Renal pelvis (tissue), 12 donors: ENCODE measurements at places on chromosomes 3 and 15.

GRCh38 chr15:61390138-61390537, 161.0 kb upstream of the RORA start:
- DNase-seq = no peak

DNA sequence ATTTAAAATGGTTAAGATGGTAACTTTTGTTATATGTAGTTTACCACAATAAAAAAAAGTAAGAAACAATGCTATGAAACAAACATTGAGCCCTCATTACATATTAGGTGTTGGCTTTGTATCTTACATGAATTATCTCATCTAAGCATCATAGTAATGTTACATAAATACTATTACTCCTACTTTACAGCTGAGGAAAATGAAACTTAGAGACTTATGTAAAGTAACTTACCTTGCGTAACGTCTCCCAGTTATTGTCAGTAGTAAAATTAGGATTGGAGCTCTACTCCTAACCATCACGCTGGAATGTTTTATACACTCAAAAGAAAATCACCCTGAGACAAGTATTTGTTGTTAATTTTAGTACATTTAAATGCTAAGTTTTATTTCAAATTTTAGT, 42.2 kb downstream of the DNAJC13 start:
- DNase-seq = no peak

- DNase-seq = no peak
These were observed 22.6 kb downstream of the ADAM10 start for GRCh38 chr15:58726867-58727266.

- DNase-seq = no peak
These were observed 55.6 kb upstream of the LRTM1 start for GRCh38 chr3:54983266-54984099.

- DNase-seq = no peak
These were observed 21.6 kb downstream of the P3H2 start for GRCh38 chr3:190099099-190099498.

DNA sequence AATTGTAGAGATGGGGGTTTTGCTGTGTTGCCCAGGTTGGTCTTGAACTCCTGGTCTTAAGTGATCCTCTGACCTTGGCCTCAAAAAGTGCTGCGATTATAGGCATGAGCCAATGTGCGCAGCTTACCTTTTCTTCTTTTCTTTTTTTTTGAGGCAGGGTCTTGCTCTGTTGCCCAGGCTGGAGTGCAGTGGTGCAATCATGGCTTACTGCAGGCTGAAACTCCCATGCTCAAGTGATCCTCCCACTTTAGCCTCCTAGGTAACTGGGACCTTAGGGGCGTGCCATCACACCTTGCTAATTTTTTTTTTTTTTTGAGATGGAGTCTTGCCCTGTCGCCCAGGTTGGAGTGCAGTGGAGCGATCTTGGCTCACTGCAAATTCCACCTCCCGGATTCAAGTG, 13.0 kb downstream of the RBM6 start:
- DNase-seq = no peak

GRCh38 chr3:183975981-183976662, 41.6 kb downstream of the ABCC5 start:
- no peak for DNase-seq

DNA sequence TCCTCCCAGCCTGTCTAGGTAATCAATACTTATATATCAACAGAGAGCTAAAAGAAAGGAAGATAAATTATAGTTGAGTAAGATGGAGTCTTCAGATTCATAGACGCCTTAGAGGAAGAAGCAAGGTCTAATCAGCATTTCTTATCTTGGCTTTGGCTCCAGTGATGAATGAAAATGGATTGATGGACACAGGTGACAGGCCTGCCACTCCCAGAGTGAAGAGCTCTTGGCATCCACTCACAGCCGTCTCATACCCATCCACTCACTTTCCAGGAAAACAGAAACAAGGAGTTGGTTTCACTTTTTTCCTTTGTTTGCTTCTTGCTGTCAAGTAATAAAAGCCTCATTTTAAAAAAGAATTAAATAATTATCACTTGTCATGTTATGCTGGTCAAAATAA, 168.2 kb downstream of the MFSD1 start:
- no peak for DNase-seq

GRCh38 chr3:177729956-177730681, 532.8 kb upstream of the TBL1XR1 start:
- DNase-seq = no peak

DNA sequence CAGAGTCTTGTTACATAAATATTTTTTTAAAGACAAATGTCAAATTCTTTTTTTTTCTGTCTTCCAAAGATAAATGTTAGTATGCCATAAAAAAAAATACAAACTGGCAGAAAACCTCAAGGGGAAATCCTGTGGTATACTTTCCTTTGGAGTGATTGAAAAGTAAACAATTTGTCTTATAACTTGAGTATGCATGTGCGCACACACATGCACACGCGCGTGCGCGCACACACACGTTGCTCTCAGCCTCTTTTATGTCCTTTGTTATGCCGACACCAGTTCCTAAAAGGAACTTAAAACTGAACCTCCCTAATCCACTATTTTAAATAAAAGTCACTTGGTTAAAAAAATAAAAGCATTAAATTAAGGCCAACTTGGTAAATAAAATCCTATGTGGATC, 58.1 kb downstream of the TGFBR2 start:
- no peak for DNase-seq

- DNase-seq = no peak
These were observed 894 bp upstream of the ANKRD63 start for GRCh38 chr15:40283615-40284300.

- DNase-seq = no peak
These were observed 83.2 kb downstream of the NFKBIZ start for GRCh38 chr3:101932326-101933068.
